ENCODE measurements at places on chromosomes 5 and 9.

- no peak for DNase-seq
Measured at GRCh38 chr9:84781458-84781857, 111.9 kb downstream of the NTRK2 start.

DNA sequence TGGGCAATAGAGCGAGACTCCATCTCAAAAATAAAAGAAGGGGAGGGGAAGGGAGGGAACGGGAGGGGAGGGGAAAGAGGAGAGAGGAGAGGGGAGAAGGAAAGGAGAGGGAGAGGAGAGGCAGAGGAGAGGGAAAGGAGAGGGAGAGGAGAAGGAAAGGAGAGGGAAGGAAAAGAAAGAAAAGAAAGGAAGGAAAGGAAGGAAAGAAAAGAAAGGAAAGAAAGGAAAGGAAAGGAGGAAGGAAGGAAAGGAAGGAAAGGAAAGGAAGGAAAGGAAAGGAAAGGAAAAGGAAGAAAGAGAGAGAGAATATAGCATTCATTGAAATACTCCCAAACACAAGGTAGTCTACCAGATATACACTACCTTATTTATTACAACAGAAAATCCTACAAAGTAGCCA, 44.8 kb downstream of the SUSD1 start:
- DNase-seq: no peak

DNA sequence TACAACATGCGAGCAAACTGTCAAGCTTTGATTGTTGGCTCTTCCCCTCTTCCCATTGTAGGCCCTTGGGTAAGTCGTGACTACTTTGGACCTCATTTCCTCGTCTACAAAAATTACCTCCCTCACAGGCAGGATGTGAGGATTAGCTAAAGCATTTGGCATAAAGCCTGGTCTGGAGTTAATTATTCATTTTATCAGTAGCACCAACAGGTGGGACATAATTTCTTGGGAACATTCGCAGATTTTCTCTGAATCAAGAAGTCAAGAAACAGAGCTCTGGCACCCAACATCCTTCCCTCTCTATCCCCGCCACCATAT, 39.9 kb upstream of the SEMA6A start:
- no peak for DNase-seq

- DNase-seq: no peak
Measured at GRCh38 chr9:33222031-33222430, 17.9 kb upstream of the SPINK4 start.

DNA sequence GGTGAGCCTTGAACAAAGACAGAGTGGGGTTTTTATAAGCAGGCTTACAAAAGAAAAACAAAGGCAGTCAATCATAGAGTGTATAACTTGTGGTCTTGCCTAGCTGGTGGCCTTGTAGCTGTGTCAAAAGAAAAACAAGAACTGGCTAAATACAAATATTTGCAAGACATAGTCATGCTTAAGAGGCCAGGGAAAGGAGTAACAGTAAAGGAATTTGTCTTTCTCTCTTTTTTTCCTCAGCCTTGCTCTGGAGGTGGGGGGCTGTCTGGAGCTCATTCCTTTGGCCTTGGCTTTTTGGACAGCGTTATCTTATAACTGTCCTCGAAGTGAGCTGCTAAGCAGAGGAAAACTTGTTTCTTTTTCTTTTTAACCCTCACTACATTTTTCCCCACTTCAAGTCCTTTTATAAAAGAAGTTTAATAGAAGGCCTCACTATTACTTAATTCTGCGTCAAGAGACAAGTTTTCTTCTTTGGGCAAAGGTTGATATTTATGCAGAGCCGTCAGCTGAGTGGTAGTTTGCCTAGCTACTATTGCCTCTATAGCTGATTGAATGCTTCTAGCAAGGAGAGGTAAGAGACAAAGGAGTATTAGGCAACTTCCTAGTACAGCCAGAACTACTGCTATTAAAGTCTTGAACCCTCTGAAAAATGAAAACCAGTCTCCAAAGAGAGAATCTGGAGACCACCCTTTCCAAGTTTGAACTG, 14.3 kb downstream of the CEL start:
- DNase-seq: no peak

DNA sequence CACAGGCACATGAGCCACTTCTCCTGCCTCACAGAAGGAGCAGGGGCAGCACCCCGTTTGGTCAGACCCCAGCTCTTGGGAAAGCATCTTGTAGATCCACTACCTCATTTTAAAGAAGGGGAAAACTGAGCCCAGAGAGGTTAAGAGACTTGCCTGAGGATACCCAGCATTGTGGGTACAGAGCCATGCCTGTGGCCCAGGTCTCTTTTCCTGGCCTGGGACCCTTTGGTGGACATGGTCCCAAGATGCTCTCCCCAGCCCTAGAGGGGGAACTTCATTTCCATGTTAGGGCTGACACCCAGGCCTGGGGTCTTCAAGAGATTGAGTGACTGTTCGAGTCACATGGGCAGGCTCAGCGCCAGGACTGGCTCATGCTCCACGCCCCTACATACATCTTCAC, 64.2 kb downstream of the NEK6 start:
- DNase-seq: no peak

DNA sequence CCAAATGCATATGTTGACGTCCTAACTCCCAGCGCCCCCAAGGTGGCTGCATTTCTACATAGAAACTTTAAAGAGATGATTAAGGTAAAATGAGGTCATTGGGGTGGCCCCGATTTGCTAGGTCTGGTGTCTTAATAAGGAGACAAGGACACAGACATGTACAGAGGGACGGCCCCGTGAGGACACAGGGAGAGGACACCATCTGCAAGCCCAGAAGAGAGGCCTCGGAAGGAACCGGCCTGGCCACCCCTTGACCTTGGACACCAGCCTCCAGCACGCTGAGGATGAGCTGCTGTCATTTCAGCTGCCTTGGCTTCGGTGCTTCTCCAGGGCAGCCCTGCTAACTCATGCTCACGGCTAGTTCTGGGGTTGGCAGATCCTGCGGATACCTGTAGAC, 73.2 kb downstream of the MRPL36 start:
- no peak for DNase-seq

- DNase-seq: no peak
Measured at GRCh38 chr9:114849450-114849849, 43.6 kb upstream of the TNFSF15 start.

- no peak for DNase-seq
Measured at GRCh38 chr9:34984049-34984448, 5.5 kb upstream of the DNAJB5 start.

GRCh38 chr5:69492923-69493395, 369 bp downstream of the OCLN start:
- DNase-seq: no peak

GRCh38 chr5:425714-426113, 17.3 kb upstream of the EXOC3 start:
- DNase-seq: no peak

Measured in NCI-H2227 treated with DMSO at 0.1 percent for 48 hours (cell line).